ENCODE measurements at places on chromosomes 11 and 22.
A peak's percentile ranks its signal among the peaks of the same experiment; 100 is the strongest.

- DNase-seq, result no peak
Measured at GRCh38 chr11:36743039-36743438, 145.0 kb upstream of the RAG2 start.

GRCh38 chr11:64138398-64138797, 27.5 kb downstream of the MACROD1 start:
- DNase-seq, result no peak

GRCh38 chr11:22165087-22165486, 27.8 kb upstream of the ANO5 start:
- no peak for DNase-seq

DNA sequence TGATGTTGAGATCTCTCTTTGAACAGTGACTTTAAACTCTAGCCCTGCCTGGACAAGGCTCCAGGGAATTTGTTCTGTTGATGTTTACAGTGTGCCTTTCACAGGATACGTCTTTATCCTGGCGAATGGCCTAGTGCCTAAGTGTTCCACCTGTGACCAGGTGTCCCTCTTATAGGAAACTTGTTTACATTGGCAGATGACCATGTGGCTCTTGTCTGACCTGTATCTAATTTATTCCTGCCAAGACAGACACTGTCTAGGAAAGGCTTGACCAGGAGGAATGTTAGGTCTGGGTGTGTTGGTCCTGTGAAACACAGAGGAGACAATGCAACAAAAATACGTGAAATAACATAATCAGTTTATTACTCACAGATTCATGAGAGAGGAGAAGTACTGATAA, 875.6 kb downstream of the METTL15 start:
- no peak for DNase-seq

- DNase-seq, result no peak
Measured at GRCh38 chr11:46930089-46930488, 6.5 kb upstream of the CSTPP1 start.

GRCh38 chr11:3056296-3057068, 741 bp downstream of the CARS1 start:
- no peak for DNase-seq

DNA sequence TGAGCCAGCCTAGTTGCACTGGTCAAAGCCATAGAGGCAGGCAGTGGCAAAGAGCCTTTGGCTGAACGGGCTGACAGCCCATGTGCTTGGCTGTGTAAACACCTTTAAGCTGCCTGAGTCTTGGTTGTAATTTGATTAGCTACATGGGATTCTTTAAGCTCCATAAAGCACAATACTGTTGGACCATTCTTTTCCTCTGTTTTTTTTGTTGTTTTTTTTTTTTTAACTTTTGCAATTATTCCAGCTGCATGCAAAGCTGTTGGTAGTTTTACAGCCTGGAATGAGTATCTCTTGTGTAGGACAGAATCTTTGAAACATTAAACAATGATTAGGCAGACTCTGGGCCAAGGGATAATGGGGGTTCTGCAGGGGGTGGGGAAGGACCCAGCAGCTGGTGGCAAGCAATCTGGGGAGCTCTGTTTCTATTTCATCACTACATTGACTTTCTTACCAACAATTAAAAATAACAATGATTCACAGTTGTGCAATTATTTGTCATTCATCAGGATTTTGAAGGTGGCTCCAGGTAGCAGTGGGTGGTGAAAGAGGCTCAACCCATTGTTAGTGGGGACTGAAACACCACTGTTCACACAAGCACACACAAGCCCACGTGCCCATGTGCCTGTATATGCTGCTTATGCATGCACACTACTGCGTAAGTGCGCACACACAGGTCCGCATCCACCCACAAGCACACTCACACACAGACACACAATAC, 69.5 kb upstream of the CSNK2A3 start:
- no peak for DNase-seq

GRCh38 chr22:46287873-46288751, 8.6 kb upstream of the GTSE1 start:
- DNase-seq, result no peak

- DNase-seq, result peak; percentile 25
Measured at GRCh38 chr11:15208378-15209222, 93.9 kb downstream of the INSC start.

DNA sequence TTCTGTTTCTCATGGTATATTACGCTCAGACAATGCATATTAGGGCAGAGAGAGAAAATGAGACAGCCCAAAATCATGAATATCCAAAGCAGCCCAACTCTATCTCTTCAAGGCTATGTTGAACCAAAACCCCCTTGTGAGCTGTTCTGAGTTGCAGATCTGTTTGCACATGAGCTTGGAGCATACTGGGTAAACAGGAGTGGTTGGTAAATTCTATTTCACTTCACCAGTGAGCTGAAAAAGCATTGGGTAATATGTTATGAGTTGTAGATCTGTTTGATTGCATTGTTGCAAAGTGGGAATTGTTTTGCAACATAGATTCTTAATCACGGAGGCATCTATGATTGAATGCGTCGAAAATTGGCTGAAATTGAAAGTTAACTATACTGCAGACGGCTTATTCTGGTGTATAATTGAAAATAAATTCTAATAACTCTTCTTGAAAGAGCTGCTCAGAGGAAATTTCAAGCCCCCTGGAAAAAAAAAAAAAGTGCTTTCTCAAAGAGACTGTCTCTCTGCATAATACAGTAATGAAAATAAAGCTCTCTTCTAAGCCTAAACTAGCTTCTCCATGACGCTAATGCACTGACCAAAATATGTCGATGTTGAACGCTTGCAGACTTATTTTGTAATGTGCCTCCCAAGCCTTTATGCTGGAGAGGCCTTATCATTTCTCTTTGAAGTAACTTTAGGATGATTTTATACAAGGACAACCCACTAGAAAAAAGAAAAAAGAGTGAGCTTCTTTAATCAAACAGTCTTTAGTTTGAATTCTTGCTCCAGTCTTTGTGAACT, 263.7 kb downstream of the NTM start:
- DNase-seq, result no peak

DNA sequence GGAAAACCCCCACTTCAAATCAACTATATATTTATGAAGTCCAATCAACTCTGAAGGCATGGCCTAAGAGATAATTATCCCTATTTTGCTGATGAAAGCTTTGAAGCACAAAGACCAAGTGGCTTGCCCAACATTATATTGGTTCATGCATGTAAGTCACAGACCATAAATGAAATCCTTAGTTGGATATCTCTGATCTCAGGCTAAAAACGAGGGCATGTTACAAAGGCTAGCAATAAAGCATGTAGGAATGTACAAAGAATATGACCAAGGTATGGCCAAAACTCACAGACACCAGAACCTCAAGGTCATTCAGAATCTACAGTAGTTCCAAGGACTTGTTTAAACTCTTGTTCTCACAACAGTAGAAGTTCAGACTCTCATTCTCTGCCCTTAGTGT, 100.2 kb upstream of the SESN3 start:
- no peak for DNase-seq

- no peak for DNase-seq
Measured at GRCh38 chr11:22725079-22725478, 58.7 kb downstream of the GAS2 start.

DNA sequence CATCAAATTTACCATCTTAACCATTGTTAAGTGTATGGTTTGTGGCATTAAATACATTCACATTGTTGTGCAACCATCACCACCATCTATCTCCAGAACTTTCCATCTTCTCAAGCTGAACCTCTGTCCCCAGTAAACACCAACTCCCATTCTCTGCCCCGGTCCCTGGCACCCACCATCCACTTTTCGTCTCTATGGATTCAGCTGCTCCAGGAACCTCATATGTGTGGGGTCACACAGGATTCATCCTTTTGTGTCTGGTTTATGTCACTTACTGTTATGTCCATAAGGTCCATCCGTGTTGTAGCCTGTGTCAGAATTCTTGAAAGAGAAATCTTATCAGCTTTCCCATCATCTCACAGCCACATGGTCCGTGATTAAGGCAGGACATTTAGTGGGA, 16.3 kb downstream of the TSPAN32 start:
- DNase-seq, result no peak

Data from NCI-H1694 treated with DMSO at 0.1 percent for 48 hours (cell line).